Metanephros (tissue), 2 donors: ENCODE measurements at places on chromosomes 3 and 15. TPM values are rescaled to one million over a fixed set of nuclear protein-coding genes. Genes with fewer than 3 reads are reported as not detected.

The APOD gene
- total RNA-seq, result 9.4 TPM

The CCDC33 gene
- total RNA-seq, result 2.9 TPM

The SUMF1 gene
- total RNA-seq, result 55.8 TPM

The CSPG5 gene
- 1.3 TPM for total RNA-seq

The GPR27 gene
- 9.0 TPM for total RNA-seq

The IL1RAP gene
- total RNA-seq, result 27.0 TPM

The IL5RA gene
- 0.88 TPM for total RNA-seq

The ACP3 gene
- 79.9 TPM for total RNA-seq
